Gastroesophageal sphincter (tissue), 4 donors: ENCODE measurements at places on chromosomes 6 and 20. TPM values are rescaled to one million over a fixed set of nuclear protein-coding genes. Genes with fewer than 3 reads are reported as not detected.

PNLDC1 gene
- total RNA-seq: not detected

CCDC170 gene
- 1.2 TPM for total RNA-seq

MEP1A gene
- total RNA-seq: not detected

TAAR6 gene
- total RNA-seq: not detected

HLA-DRA gene
- 73.9 TPM for total RNA-seq

ARMH2 gene
- total RNA-seq: not detected

SLC26A8 gene
- total RNA-seq: not detected

TBC1D22B gene
- total RNA-seq: 8.3 TPM

RIPPLY2 gene
- total RNA-seq: not detected

RAB44 gene
- 1.6 TPM for total RNA-seq

OXT gene
- total RNA-seq: not detected

BPIFB1 gene
- total RNA-seq: 128 TPM

MLN gene
- not detected for total RNA-seq

IFT52 gene
- 19.1 TPM for total RNA-seq

CAP2 gene
- 28.5 TPM for total RNA-seq

SCGN gene
- 0.35 TPM for total RNA-seq

SRSF12 gene
- 1.3 TPM for total RNA-seq
